ENCODE measurements at places on chromosomes 5 and 9.

DNA sequence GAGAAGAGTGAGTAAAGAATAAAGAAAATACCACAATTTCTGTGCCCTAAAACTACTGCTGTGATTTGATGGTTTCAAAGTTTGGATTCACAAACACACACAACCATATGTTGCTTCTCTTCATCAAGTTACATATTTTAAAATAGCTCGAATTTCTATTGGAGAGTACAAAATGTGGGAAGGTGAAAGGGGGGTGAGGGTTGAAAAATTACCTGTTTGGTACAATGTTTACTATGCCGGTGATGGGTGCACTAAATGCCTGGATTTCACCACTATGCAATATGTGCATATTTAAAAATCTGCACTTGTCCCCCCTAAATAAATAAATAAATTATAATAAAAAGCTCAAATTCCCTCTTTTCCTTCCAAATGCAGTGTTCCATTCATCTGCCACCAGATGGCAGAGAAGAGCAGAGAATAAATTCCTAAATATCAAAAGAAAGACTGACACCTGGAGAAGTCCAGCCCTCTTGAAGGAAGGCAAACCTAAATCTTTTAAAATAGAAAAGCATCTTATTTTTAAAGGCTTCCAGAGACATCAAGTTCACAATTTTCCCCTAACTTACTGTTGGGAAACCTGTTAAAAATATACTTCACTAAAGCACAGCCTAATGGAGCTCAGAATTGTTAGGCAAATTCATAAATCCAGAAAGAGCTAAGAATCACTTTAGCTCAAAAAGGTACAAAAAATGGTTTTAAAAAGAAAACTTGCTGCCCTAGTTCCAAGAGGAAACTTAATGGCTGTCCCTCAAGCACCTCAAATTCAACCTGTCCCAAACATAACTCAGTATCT is 24.8 kb upstream of the HNRNPA0 start:
- DNase-seq: no peak

- DNase-seq: no peak
Observed at GRCh38 chr5:143229896-143230675, 173.4 kb downstream of the NR3C1 start.

DNA sequence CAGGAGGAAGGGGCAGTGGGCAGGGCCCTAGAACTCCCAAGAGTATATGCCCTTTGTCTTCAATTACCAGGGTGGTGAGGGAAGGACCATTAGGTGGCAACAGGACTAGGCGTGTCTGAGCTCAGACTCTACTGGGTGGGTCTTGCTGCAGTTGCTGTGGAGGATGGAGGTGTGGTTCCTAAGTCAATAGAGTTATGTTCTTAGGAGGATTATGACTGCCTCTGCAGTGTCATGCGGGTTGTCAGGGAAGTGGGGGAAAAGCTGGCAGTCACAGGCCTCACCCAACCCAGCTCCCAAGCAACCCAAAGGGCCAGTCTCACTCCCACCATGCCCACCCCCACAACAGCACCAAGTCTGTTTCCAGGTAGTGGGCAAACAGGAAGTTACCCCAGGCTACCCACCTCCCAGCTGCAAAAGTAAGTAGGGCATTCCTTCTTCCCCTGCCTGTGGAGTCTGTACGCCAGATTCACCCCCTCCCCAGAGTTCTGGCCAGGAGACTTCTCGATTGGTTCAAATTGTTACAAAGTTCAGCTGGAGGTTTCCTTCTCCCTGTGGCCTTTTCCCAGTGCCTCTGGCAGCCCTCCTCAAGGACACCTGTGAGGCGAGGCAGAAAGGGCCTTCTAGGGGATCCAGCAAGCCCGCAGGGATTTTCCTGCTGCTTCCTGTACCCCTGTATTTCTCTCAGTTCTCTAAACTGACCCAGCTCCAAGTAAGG is 145.3 kb downstream of the HINT1 start:
- DNase-seq: no peak

- no peak for DNase-seq
Observed at GRCh38 chr9:135926402-135927194, 19.3 kb upstream of the CAMSAP1 start.

DNA sequence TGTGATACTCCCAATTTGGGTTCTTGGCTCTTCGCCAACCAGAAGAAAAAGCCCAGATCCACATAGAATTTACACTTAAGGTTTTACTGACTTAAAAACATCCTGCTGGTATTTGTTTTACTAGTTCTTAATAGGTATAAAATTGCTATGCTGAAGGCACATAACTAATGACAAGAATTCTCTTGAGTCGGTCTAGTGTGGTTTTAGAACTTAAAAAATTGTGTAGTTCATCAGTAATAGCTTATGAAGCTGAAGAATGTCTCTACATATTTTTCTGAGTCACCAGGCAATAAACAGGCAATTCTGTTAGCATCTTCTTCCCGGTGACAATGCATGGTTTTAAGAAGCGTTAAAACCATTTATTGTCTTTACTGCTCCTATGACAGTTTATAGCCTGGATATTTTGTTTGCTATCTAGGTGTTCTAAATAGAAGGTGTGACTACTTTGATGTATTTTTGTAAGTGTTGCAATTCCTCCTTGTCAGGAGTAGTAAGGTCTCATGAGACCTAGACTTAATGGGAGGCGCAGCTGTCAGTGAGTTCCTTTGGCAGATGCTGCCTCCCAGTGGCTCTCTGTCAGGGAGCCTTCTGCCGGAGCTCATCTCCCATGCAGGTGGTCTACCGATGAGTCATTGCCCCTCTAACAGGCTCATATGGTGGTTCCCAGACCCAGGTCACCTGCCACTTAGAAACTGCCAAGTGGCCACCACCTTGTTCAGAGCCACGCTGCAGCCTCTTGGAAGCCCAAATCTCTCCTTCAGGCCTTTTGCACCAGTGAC is 173.8 kb downstream of the MAST4 start:
- peak; percentile 25 for DNase-seq

DNA sequence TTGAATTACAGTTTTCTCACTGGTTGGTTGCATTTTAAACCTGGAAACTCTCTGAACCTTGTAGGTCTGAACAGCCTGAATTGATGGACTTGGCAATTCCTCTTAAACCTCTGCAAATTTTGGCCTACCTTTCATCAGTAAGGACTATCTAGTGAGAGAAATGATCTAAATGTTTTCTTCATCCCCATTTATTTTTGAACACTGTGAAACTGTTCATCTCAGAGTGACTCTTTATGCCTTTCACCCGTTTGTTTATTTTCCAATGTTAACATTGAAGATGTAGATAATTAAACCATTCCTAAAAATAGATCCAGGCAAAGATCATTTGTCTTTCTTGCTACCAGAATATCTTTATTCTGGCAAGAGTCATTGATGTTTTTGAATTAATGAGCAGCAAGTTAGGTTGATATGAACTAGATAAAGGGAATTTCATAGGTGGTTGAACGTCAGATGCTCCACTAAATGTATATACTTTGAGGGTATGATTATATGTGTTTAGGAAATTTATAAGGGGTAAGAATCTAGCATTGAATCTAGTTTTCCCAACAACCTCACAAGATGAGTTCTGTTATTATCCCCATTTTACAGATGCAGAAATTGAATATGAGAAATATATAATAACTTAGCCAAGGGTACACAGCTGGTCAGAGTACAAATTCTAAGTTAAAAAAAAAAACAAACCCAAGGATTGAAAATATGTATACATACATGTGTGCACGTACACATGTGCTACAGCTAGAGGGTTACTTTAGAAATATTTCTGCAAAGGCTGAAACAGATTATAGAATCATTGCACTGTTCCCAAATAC is 3.4 kb downstream of the CPEB4 start:
- DNase-seq: no peak

GRCh38 chr5:77337246-77337645 is 126.8 kb downstream of the PDE8B start:
- DNase-seq: no peak

DNA sequence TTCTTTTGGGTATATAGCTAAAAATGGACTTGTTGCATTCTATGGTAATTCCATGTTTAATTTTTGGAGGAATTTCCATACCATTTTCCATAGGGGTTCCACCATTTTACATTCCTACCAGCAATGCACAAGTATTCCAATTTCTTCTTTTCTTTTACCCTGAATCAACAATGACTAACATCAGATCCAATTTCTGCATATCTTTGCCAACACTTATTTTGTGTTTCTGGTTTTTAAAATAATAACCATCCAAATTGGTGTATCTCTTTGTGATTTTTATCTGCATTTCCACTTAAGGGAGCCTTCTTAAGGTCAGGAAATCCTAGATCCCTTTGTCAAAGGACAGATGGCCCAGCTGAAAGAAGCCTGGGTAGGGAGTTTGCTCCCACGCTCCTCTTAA is 29.5 kb upstream of the SMU1 start:
- DNase-seq: no peak

GRCh38 chr5:102762095-102762534 is 7.0 kb downstream of the PAM start:
- no peak for DNase-seq

DNA sequence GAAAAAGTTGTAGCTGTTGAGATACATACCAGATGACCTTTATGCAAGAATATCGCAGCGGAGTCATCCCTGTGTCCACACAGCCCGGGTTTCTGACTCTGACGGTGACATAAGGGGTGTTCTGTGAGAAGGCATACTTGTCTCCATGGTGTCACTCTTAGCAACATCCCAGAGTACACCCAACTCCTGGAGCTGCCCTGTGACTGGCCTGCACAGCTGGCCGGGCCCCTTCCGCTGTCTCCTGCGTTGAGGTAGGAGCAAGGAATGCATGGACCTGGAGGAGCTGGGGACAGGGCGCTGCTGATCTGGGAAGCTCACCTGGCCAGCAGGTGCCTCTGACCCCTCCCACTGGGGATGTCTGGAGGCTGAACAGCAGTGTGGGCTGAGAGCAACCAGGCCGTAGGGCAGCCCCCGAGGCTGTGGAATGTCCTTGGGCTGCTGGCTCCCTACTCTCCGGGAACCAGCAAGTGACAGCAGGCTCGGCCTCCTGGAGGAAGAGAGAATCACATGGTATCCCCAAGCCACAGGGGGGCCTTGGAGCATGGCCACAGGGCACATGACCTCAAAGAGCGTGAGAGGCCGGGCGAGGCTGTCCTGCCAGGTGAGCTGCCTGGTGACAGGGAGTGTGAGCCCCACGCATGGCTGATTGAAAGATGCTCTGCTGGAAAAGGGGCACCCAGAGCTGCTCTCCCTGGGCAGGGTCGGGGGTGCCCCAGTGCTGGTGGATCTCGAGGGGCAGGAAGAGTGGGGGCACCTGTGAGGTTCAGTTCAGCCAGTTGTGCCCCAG is 113.4 kb downstream of the MRPL36 start:
- no peak for DNase-seq

- DNase-seq: no peak
Observed at GRCh38 chr5:151663617-151664293, 23.0 kb downstream of the SPARC start.

DNA sequence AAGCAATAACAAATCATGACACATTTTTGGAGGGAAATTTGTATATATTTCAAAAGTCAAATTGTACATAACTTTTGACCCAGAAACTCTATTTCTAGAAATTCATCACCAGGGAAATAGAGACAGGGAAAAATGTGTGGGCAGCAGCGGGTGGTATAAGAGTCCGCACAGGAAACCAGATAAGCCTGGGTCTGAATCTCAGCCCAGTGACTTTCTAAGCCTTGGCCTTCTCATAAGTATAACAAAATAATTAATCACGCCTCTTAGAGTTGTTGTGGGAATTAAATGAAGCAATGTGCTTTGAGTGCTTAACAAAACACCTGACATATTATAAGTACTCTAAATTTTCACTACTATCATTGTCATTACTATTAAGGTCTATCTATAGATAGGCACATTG is 149.2 kb upstream of the DAP start:
- DNase-seq: no peak

DNA sequence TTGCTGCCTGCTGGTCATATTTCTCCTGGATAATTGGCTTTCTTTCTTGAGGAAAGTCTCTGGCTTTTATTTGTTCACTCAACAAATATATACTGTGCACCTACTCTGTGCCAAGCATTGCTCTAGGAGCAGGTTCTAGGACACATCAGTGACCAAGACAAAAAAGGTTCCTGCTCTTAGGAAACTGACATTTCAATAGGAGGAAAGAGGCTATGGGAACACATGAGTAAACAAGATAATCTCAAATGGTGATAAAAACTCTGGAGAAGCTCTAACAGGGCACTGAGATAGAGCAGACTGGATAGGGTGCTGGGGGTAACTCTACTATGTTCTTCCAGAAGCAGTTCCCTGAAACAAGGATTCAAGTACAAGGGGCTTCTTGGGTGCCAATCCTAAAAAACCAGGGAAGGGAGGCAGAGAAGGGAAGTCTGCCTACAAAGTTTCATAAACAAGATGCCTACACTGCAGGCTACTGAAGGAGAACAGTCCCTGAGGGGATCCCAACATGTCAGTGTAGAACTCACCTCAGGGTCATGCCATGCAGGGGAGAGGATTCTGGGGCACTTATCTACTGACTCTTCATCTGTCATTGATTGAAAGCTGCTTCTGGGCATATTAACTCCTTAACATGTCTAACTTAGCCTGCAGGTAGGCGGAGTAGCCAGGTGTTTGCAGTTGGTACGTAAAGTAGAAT is 181.3 kb downstream of the GRIA1 start:
- DNase-seq: no peak

- DNase-seq: no peak
Observed at GRCh38 chr9:126527109-126527825, 86.5 kb upstream of the LMX1B start.

DNA sequence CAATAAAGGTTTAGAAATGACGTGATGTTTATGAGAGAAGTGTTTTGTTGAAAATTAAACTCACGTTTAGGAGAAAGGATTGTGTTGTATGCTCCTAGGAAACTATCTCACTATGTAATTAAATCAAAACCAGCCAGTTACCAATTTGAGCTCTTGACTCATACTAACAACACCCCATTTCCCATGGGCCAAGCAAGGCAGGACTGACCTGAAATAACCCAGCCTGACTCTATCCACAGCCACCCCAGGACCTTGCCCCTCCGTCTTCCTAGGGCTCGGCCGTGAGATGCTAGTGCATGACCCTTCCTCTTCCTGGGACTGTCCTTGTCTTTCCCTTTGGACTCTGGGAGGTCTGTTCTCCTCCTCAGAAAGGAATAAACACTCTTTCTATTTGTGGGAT is 16.4 kb downstream of the TLR4 start:
- no peak for DNase-seq

DNA sequence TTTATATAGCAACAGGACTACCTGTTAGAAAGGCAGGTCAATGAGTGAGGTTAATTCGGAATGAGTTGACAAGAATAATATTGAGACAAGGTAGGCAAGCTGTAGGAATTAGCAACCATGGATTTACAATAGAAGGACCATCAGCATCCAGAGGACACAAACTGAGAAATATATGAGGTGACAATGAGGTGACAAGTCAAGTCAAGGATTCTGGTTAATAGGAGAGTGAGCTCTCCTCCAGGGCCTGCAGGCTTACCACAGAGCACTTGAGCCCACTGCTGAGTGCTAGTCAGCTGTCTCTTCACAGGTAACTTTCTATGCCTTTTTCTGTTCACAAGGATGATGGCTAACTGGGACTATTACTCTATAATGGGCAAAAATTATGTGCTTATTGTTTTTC is 227.2 kb downstream of the MRPS30 start:
- no peak for DNase-seq

DNA sequence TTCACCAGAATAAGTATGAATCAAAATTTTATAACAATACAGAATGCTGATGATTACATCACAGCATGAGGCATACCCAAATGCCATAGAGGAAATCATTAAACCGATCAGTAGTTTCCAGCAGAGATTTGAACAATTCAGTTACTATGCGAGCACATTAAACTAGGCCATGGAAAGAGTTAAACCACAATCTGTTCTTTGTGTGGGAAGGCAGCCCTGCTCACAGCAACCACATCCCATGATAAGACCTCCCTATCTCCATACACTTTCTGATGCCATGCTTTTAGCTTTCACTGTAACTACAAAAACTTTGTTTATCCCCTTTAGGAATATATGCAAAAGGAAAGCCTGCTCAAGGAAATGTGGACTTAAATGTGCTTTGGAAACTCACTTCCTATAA is 4.5 kb downstream of the NFIB start:
- no peak for DNase-seq

Data from iPS DF 6.9 (cell line).